Activated CD4-positive, alpha-beta T cell treated with anti-CD3 and anti-CD28 coated beads, Interleukin-2, amount 10 ng/mL, durations not matched to agents 24 days and 14 days (primary cell): ENCODE measurements at places on chromosomes 2 and 18. TPM values are rescaled to one million over a fixed set of nuclear protein-coding genes. Genes with fewer than 3 reads are reported as not detected.

- H3K4me3 ChIP-seq: no peak overlapping the region
- no peak for DNase-seq
- H3K4me1 ChIP-seq: no peaks in the 10 kb centered on the region
- no peak overlapping the region for H3K27ac ChIP-seq
- H3K27me3 ChIP-seq: no peaks in the 10 kb centered on the region
These were observed 167.1 kb downstream of the ESCO1 start for GRCh38 chr18:21433436-21433835.

PTPRN gene
- total RNA-seq: 0.07 TPM in 1 of 2 replicates, not detected in the other

AGFG1 gene
- total RNA-seq: 221 and 229 TPM in 2 replicates

GRCh38 chr2:158665536-158666302 lies 129.4 kb upstream of the DAPL1 start:
- peaks cover 14% of the 10 kb centered on the region for H3K36me3 ChIP-seq
- no peaks in the 10 kb centered on the region for H3K4me1 ChIP-seq
- DNase-seq: no peak
- no peak overlapping the region for H3K4me3 ChIP-seq
- no peaks in the 10 kb centered on the region for H3K27me3 ChIP-seq

DNA sequence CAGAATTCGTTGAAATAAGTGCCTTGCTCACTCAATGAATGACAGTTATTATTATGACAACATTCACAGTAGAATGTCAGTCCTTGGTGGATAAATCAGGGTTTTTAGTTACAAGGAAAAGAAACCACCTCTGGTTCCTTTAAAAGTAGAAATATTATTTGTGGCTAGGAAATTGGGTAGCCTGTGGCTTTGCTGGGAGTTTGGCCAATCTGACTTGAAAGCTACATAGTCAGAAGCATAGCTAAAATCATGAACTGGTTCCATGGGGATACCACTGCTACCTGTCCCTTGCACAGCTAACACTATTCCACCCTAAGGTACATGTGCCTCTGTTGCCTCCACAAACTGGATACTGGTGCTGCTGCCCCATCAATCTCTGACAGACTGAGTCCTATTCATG lies 12.8 kb upstream of the SMCHD1 start:
- H3K27ac ChIP-seq: peak overlapping the region; percentile 55
- H3K4me3 ChIP-seq: peak overlapping the region; percentile 19

DNA sequence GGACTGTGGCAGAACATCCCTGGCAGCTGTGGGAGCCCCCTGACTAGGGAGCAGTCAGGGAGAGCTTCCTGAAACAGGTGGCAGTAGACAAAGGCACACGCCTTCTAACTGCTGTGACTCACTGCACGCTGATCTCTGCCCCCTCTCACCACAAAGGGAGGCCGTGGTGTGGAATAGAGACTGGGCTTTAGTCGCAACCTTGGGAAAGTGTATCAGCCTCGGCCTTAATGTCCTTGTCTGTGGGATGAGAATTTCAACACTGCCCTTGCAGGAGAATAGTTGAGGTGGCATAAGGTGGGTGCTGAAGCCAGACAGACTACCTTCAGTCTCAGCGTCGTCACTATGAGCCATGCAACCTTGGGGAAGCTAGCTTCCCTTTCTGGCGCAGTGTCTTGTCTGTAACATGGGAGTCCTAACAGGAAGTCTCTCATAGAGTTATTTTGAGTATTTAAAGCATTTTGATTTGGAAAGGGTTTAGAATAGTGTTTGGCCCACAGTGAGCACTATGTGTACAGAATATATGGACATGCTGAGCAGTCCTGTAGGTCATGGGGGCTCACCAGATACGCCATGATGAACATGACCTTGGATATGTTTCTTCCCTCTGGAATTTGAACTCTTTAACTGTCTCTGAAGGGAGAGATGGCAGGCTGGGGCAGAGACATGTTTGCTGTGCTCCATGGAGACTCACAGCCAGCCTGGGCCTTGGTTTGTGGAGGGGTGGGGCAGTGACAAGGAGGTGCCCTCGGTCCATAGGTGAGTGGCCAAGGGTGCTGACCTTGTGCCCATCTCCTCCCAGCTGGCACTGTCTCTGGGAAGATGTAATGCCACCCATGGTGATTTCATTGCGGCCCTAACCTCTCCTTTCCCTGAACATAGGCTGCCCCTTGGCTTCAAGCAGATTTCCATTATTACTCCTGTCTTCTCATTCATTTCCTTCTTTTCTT lies 29.5 kb upstream of the SMAD7 start:
- no peaks in the 10 kb centered on the region for H3K36me3 ChIP-seq
- H3K4me3 ChIP-seq: no peak overlapping the region
- peaks cover 21% of the 10 kb centered on the region for H3K4me1 ChIP-seq
- DNase-seq: no peak

DNA sequence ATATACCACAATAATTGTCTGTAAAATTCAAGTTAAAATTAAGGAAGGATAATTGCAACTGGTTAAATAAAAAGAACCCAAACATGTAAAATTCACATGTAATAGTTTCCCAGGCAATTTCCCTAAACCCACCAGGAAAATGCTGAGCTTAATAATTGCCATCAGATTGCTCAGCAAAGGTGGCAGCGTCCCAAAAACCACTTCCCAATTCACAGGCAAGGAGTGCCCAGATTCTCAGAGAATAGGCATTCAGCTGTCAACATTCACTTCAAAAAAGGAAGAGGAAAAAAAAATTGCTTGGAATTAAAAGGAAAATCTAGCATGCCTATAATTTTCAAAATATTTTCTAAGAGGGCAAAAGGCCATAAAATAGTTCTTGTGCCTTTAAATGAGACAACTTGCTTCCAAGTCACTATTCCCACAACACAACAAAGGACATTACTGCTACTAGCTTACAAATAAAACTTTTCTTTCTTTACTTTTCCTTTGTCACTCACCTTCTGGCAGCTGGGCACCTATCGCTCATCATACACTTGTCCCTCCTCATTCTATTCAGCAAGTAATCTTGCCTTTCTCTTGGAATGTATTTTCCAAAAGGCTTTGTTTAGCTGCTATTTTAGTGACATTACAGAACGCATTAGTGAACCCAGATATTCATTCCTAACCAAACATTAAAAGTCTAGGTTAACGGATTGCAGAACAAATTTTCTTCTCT lies 15.2 kb downstream of the SRBD1 start:
- peaks cover 5% of the 10 kb centered on the region for H3K4me1 ChIP-seq
- H3K4me3 ChIP-seq: no peak overlapping the region
- no peak for DNase-seq

DNA sequence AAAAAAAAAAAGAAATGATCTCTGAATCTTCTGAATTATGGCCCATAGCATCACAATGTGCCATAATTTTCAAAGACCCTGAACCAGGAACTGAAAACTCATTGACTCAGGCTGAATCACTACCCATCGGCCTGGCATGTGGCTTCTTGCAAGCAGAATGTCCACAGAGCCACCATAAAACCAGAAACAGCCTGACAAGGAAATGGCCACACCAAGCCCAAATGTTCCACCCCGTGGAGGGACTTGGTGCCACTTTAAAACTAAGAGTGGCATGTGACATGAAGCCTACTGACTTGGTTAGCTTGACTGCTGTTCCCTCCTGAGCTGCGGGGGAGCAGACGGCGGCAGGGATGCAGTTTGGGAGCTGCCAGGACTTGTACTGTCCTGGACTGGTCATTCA lies 71.2 kb upstream of the RBM44 start:
- DNase-seq: no peak
- H3K36me3 ChIP-seq: peaks cover 36% of the 10 kb centered on the region
- H3K4me3 ChIP-seq: no peak overlapping the region
- no peaks in the 10 kb centered on the region for H3K27me3 ChIP-seq
- H3K4me1 ChIP-seq: peaks cover 36% of the 10 kb centered on the region

DNA sequence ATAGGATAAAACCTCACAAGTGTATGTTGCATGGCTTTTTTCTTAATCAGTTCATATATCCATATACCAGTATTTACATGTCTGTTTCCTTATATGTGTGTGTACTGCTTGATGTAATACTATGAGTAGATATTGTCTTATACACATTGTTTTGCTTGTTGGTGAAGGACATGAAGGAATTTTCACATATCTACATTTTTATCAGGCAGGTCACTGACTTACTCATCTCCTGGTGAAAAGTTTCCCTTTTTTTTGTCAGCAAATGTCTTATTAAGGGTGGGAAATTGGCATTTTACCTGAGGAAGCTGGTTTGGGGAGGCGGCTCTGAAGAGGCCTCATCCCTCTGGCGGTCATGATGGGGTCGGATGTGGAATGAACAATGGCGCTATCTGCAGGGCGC lies 61.4 kb upstream of the LYPD1 start:
- H3K27me3 ChIP-seq: no peaks in the 10 kb centered on the region
- H3K4me1 ChIP-seq: no peaks in the 10 kb centered on the region
- no peaks in the 10 kb centered on the region for H3K36me3 ChIP-seq
- H3K4me3 ChIP-seq: no peak overlapping the region

MFSD6 gene
- 44.6 and 45.3 TPM in 2 replicates for total RNA-seq

DNA sequence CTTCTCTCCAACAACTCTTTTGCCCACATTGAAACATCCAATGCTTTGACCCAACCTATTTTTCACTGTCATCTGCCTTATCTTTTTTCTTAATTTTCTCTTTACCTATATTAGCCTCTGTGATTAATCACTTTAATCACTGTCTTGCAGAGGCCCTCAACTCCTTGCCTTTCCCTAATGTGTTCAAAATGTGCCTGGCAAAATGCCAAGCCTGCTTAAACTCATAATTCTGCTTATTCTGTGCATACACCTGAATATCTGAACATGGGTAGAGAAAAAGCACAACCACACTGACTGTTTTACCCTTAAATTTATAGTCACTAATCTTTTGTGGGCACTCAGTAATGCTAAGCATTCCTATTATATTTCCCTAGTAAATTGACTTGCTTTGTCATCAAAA lies 63.0 kb upstream of the GALNT13 start:
- no peaks in the 10 kb centered on the region for H3K4me1 ChIP-seq
- no peaks in the 10 kb centered on the region for H3K27me3 ChIP-seq
- no peaks in the 10 kb centered on the region for H3K36me3 ChIP-seq
- DNase-seq: no peak
- H3K27ac ChIP-seq: no peak overlapping the region

SERPINB7 gene
- total RNA-seq: not detected in 2 replicates

DNA sequence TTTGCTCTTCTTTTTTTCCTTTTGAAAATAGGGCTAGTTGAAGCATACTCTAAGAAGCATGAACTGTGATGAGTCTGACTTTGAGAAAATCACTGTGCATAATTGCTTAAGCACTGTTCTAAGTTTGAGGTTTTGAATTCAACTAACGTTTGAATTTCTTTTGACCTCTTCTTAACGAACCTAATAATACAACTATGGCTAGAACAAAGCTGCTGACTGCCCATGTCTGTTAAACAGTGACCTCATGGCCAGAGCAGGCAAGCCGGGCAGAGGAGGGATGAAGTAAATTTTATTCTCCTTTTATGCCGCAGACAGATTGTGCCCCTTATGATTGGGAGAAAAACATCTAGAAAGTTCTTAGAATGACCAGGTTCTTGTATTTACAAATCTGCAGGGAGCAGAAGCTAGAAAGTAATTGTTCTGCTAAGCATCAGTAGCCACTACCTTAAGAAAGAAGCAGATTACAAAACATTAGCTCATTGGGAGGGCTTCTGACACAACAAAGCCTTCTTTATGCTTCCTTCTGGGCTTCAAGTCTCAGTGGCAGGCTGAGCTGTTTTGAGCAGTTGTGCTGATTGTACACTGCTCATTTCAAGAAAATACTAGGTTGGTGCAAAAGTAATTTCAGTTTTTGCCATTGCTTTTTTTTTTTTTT lies 97.8 kb upstream of the RASGRP3 start:
- H3K27me3 ChIP-seq: peaks cover 13% of the 10 kb centered on the region
- no peak overlapping the region for H3K4me3 ChIP-seq
- H3K4me1 ChIP-seq: no peaks in the 10 kb centered on the region
- DNase-seq: no peak
- no peak overlapping the region for H3K27ac ChIP-seq

DNA sequence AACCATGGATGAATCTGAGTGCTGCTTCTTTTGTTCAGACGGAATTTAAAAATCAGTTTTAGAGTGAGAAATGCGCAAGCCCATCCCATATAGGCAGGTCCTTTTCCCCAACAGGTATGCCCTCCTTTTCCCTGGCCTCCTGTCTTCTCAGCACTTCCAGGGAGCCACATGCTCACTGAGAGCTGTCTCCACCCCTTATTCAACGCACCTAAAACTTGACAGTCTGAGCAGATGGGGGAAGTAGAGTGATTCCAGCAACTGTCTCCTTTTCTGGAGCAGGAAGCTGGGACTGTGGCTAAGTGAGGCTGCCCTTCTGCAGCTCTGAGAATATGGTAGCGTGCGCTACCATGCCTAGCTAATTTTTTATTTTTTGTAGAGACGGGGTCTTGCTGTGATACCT lies 53.1 kb upstream of the NOSTRIN start:
- H3K27me3 ChIP-seq: no peaks in the 10 kb centered on the region
- H3K4me3 ChIP-seq: no peak overlapping the region
- peaks cover 5% of the 10 kb centered on the region for H3K36me3 ChIP-seq
- peaks cover 27% of the 10 kb centered on the region for H3K4me1 ChIP-seq
- DNase-seq: no peak

FAM161A gene
- 3.8 and 4.5 TPM in 2 replicates for total RNA-seq

DNA sequence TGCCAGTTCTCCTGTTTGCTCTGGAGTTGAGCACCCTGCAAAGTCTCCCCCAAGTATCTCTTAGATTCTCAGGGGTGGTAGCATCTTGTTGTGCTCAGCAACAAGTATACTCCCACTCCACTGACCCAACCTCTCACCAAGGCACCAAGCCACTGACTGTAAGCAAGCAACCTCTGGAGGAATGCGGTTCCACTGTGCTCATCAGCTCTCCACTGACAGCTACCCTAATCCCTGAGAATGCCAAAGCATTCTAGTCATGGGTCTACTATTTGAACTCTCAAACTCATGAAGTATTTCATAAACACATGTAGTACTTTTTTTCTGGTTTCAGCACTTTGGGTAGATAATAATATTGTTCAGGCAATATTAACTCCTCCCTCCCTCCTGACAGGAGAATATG lies 170.0 kb downstream of the EPHA4 start:
- H3K27me3 ChIP-seq: peaks cover 8% of the 10 kb centered on the region
- no peak for DNase-seq
- no peak overlapping the region for H3K4me3 ChIP-seq
- no peaks in the 10 kb centered on the region for H3K4me1 ChIP-seq
- H3K27ac ChIP-seq: no peak overlapping the region

- no peak for DNase-seq
- H3K36me3 ChIP-seq: no peaks in the 10 kb centered on the region
- no peak overlapping the region for H3K4me3 ChIP-seq
- H3K27me3 ChIP-seq: peaks cover 4% of the 10 kb centered on the region
These were observed 63.5 kb downstream of the CYB5A start for GRCh38 chr18:74228312-74228711.

LBX2 gene
- total RNA-seq: 0.36 and 0.40 TPM in 2 replicates

- H3K36me3 ChIP-seq: no peaks in the 10 kb centered on the region
- H3K4me3 ChIP-seq: no peak overlapping the region
- H3K27me3 ChIP-seq: no peaks in the 10 kb centered on the region
- H3K4me1 ChIP-seq: no peaks in the 10 kb centered on the region
- H3K27ac ChIP-seq: no peak overlapping the region
These were observed 320.6 kb upstream of the RAB12 start for GRCh38 chr18:8288472-8289195.

LRRC30 gene
- total RNA-seq: not detected in 2 replicates

- peaks cover 8% of the 10 kb centered on the region for H3K27me3 ChIP-seq
- no peak for DNase-seq
- no peak overlapping the region for H3K4me3 ChIP-seq
- H3K4me1 ChIP-seq: no peaks in the 10 kb centered on the region
These were observed 90.0 kb downstream of the VAPA start for GRCh38 chr18:10003866-10004265.

GRCh38 chr2:241532733-241533601 lies 24.6 kb upstream of the STK25 start:
- H3K36me3 ChIP-seq: no peaks in the 10 kb centered on the region
- no peaks in the 10 kb centered on the region for H3K4me1 ChIP-seq
- no peak for DNase-seq
